HCT116 (cell line): ENCODE measurements at places on chromosomes 1 and 21. TPM values are rescaled to one million over a fixed set of nuclear protein-coding genes. Genes with fewer than 3 reads are reported as not detected.

FCRLB gene
- 1.0 TPM for total RNA-seq

GRCh38 chr1:41846625-41847405, 71.9 kb downstream of the HIVEP3 start:
- no peaks in the 10 kb centered on the region for H3K27me3 ChIP-seq
- DNase-seq = no peak
- no peaks in the 10 kb centered on the region for H3K36me3 ChIP-seq
- peaks cover 64% of the 10 kb centered on the region for H3K4me1 ChIP-seq

DNA sequence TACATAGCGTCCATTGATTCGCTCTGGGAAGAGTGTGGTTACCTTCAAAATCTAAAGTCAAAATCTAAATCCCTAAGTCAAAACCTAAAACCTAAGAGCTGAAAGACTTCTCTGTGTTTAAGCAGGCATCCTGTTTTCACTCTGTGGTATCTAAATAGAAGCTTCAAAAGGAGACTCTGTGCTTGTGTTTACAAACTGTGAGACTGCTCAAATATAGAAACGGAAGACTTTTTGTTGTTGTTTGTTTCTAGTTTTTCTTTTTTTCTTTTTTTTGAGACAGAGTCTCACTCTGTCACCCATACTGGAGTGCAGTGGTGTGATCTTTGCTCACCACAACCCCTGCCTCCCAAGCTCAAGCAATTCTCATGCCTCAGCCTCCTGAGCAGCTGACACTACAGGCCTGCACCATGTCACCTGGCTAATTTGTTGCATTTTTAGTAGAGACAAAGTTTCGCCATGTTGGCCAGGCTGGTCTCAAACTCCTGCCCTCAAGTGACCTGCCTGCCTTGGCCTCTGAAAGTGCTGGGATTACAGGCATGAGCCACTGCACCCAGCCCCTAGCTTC, 425.9 kb downstream of the SMYD3 start:
- no peaks in the 10 kb centered on the region for H3K27me3 ChIP-seq
- H3K27ac ChIP-seq = no peak overlapping the region
- no peaks in the 10 kb centered on the region for H3K36me3 ChIP-seq
- H3K4me3 ChIP-seq = no peak overlapping the region
- H3K4me1 ChIP-seq = no peaks in the 10 kb centered on the region

- no peaks in the 10 kb centered on the region for H3K27me3 ChIP-seq
- peaks cover 33% of the 10 kb centered on the region for H3K4me1 ChIP-seq
- peak overlapping the region; percentile 71 for H3K4me3 ChIP-seq
- H3K36me3 ChIP-seq = no peaks in the 10 kb centered on the region
- H3K27ac ChIP-seq = no peak overlapping the region
These were observed 766 bp downstream of the ATP2B4 start for GRCh38 chr1:203627398-203627797.

GRCh38 chr21:44800103-44800502, 1.5 kb downstream of the UBE2G2 start:
- H3K27me3 ChIP-seq = no peaks in the 10 kb centered on the region
- peaks cover 20% of the 10 kb centered on the region for H3K4me1 ChIP-seq
- H3K4me3 ChIP-seq = peak overlapping the region; percentile 78
- peaks cover 39% of the 10 kb centered on the region; the same call in 1 of the 2 replicates for H3K36me3 ChIP-seq
- DNase-seq = no peak

GRCh38 chr1:31694069-31694963, 9.5 kb downstream of the COL16A1 start:
- H3K4me1 ChIP-seq = peaks cover 11% of the 10 kb centered on the region
- no peaks in the 10 kb centered on the region for H3K36me3 ChIP-seq
- no peak overlapping the region for H3K27ac ChIP-seq
- no peak overlapping the region for H3K4me3 ChIP-seq
- H3K27me3 ChIP-seq = no peaks in the 10 kb centered on the region

DNA sequence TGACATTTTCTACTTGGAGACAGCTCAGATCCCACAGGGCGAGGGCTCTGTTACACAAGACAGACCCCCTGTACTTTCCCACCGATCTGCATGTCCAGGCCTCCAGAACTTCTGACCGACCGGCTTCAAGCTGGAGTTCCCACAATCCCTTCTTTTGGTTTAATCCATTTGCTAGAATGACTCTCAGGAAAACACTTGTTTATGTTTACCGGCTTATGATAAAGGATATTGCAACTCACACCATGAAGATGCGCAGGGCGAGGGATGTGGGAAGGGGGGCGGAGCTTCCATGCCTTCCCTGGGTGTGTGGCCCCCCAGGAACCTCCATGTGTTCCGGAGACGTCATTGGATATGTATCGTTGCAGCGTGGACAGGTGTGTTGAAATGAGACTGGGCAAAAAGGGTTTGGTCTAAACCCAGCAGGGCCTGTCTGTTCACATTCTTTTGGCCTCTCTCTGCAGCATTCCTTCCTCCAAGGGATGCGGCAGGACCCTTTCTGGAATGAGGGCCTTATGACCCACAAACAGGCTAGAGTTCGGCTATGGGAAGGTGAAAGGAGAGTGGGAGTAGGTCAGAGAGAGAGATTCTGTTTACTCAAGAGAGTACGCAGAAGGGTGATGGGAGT, 7.5 kb upstream of the IGSF5 start:
- H3K27me3 ChIP-seq = no peaks in the 10 kb centered on the region
- no peaks in the 10 kb centered on the region for H3K36me3 ChIP-seq
- DNase-seq = no peak
- H3K4me1 ChIP-seq = no peaks in the 10 kb centered on the region
- H3K4me3 ChIP-seq = no peak overlapping the region
